NCI-H146 (cell line): ENCODE measurements at places on chromosomes 4 and X.
A peak's percentile ranks its signal among the peaks of the same experiment; 100 is the strongest.

- DNase-seq: no peak
Measured at GRCh38 chrX:11960031-11960430, 178.2 kb upstream of the FRMPD4 start.

DNA sequence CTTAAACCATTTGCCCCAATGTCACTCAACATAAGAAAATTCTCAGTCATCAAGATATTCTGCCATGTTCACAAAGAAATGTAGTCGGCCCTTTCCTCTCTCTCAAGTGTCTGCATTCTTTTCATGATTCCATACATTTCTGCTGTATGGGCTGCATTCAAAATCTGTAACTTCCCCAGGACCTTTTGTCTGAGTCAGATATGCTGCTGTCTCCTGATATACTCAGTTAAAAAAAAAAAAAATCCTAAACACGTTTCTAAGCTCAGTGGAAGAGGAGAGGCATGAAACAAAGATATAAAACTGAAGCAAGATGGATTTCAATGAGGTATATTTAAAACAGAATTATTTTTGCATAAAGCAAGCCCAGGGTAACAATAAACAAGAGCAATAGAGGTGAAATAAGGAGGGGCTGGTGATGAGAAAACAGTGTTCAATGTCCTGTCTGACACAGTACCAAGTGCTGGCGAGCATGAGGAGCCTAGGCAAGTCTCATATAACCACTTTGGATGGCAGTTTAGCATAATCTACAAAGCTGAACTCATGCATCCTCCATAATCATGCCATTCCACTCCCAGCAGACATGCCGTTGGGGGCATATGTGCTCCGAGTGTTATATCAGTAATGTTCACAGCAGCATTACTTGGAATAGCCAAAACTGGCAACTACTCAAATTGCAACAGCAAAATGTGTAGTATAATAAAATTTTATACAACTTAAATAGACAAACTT is 76.7 kb downstream of the MANBA start:
- no peak for DNase-seq

GRCh38 chr4:107900067-107900466 is 31.3 kb upstream of the CYP2U1 start:
- DNase-seq: no peak

DNA sequence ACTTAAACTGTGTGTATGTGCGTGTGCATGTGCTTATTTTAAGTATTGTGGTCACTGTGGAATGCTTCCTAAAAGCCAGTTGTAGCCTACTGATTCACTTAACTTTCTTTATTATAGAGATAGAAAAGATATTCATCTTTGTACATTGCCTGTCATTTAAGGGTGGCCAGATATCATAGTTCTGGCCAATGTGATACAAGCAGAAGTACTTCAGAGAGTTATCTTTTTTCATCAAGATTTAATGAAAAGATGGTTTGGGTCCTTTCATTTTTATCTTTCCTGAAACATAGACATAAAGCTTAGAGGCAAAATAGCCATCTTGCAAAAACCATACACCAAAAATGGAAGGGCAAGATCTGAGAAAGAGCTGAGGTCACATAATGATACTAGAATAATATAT is 744.7 kb upstream of the ADGRL3 start:
- DNase-seq: no peak

DNA sequence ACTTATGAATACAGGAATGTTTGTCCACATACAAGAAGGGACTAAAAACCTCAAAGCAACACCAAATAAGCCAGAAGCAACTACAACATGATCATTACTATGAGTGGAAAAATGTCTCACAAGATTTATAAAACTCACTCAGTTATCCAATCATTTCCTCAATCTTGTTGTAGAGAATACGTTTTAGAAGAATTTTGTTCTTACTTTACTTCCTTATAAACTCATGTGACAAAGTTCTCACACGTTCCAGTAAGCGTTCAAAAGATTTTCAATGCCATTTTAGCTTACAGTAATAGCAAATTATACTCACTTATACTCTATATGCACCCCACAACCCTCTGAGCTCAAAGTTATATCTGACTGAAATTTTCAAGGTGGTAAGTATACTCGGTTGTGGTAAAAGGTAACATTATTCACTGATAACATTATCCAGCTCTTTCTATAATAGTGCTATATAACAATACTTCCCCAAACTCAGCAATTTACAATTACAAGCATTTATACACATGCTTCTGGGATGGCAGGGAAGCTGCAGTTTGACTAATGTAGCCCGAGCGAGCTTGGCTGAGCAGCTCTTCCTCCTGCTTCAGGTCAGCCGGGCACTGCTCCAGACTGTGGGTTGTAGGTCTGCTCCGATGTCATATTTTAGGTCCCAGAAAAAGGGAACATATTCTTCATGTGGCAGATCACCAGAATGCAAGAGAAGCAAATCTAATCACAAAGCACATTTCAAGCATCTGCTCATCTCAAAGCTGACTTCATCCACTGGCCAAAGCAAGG is 226.3 kb downstream of the RCHY1 start:
- DNase-seq: no peak

- no peak for DNase-seq
Measured at GRCh38 chr4:8907596-8908205, 36.1 kb upstream of the HMX1 start.

DNA sequence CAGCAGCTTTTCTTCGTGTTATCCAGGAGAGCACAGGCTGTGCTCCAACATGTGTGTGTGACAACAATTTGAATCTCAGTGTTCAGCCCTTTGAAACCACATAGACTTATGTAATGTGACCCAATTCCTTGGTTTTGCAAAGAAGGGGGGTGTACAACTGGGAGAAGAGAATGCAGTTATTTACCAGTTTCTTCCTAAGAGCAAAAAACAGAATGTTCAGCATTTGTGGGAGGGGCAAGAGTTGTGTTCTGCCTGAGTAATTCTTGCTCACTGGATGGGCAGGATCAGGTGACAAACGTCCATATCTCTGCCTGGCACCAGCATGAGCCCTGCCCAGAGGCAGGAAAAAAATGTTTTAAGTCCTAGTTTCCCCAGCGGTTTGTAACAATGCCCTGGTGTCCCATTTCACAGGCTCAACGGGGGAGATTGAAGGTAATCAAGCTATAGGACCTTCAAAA is 72.0 kb downstream of the PRPS1 start:
- no peak for DNase-seq

DNA sequence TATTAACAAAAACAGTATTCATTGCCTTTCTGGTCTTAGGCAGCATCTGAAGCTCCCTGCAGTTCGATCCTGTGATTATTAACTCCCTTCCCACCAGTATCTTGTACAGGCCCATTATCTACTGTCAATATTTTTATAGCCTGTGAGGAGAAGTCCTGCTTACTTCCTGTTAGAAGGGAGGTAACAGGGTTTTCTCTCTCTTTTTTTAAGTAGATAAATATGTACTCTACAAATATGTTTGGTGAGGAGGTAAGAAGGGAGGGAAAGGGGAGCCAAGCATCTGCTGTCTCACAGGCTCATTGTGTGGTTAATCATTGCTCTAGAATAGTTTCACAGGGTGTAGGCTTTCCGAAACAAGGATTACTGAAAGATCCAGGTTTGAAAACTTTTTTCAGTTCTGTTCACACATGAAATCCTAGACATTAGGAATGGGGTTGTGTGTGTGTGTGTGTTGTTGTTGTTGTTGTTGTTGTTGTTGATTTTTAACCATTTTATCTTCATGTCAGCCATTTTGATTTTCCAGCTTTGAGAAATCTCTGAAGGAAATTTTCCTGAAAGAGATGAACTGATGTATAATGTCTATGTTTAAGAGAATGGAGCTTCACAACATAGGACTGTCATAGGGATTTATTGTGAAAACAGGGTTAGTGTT is 14.2 kb downstream of the ATOH1 start:
- DNase-seq: no peak

GRCh38 chrX:120274958-120275357 is 24.3 kb downstream of the ZBTB33 start:
- DNase-seq: no peak

GRCh38 chr4:28001698-28002097 is 1141.1 kb downstream of the STIM2 start:
- DNase-seq: no peak

GRCh38 chr4:14883166-14883565 is 119.1 kb upstream of the CPEB2 start:
- DNase-seq: no peak

DNA sequence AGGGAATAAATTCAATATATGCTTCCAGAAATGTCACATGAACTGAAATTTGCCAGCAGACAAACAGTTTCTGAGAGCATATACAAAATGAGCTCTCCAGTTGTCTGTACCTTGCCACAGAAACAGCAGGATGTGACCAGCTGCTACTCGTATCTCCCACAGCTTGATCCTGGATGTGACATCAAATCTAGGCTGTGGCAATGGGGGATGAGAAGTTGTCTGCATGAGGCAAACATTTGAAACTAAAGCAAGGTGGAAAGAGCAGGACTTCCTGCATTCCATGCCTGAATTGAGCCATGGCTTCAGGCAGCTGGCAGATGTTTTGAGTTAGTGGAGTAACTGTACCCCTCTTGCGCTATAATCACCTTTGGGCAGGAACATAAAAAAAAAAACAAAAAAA is 1724.0 kb downstream of the RPA4 start:
- DNase-seq: peak; percentile 27

- DNase-seq: no peak
Measured at GRCh38 chr4:2781911-2782310, 11.0 kb upstream of the SH3BP2 start.

DNA sequence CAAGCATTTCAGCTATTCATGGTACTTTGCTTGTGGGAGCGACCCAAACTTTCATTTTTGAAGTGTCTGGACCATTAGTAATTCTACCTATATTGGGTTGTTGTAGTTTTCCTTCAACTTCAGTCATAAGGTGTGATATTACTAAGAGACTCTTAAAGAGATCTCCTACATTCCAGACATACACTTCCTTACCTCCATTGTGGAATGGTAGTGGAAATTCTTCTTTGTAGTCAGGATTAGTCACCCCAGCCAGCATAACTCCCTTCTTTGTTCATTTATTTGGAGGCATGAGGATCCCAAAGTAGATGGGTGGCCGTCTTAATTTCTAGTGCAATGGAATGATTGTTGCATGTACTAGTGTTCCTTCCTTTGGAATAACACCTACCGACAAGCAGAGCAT is 991.4 kb downstream of the ARAP2 start:
- no peak for DNase-seq

- no peak for DNase-seq
Measured at GRCh38 chr4:833731-834367, 7.9 kb upstream of the CPLX1 start.

GRCh38 chr4:25058796-25059195 is 28.1 kb upstream of the LGI2 start:
- DNase-seq: peak; percentile 23

GRCh38 chrX:110436523-110436922 is 77.9 kb downstream of the RTL9 start:
- no peak for DNase-seq

- no peak for DNase-seq
Measured at GRCh38 chr4:89715631-89716030, 121.3 kb downstream of the SNCA start.

GRCh38 chr4:1591107-1591506 is 93.0 kb downstream of the FAM53A start:
- no peak for DNase-seq

DNA sequence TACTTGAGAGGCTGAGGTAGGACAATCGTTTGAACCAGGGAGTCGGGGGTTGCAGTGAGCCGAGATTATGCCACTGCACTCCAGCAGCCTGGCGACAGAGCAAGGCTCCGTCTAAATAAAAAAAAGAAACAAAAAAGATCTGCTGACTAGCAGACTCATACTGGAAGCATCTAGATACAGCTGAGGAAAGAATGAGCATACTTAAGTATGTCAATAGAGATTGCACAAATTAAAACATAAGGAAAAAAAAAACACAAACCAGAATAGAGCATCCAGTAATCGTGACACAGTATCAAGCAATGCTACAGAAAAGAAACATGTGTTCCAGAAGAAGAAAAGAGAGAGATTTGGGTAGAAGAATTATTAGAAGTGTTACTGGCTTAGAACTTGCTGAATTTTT is 105.5 kb upstream of the SPOCK3 start:
- no peak for DNase-seq

GRCh38 chr4:152273343-152273742 is 262.5 kb downstream of the FBXW7 start:
- no peak for DNase-seq

DNA sequence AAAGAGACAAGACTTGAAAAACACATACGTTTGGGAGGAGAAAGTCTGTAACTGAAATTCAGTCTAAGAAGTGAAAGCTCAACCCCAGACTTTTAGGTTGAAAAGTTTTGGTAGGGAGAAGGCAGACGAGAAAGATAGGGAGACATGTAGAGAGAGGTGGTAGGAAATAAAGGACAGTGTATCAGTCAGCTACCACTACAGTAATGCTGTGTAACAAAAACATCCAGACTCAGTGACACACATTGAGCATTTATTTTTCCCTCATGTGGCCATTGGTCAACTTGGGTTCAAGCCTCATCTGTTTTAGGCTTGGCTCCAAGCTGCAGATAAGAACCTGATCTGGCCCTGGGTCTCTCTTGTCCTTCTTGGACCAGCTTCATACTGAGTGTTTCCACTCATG is 26.9 kb downstream of the CCKAR start:
- no peak for DNase-seq

DNA sequence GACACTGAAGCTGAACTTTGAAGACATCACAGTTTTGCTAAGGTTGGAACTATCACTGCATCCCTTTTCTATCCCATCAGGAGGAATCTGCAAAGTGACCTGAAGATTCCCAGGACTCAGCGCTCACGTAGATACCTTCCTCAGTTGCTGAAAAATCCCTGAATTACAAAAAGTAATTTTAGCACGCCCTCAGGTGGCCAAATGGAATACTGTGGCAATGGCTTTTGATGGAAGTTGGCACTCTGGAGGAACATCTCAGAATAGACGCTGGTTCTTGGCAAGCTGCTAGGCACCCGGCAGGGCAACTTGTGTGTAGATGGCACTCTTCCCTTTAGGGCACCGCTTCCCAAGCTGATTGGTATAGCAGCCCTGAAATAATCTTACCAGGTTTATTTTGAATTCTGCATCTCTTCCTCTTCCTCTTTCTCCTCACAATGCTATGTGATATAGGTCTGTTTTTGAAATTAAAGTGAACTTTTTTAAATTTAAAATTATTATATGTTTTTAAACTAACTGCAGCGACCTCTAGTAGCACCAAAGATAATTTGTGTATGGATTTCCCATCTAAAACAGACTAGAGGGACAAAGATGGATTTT is 16.3 kb upstream of the ESX1 start:
- DNase-seq: peak; percentile 0

DNA sequence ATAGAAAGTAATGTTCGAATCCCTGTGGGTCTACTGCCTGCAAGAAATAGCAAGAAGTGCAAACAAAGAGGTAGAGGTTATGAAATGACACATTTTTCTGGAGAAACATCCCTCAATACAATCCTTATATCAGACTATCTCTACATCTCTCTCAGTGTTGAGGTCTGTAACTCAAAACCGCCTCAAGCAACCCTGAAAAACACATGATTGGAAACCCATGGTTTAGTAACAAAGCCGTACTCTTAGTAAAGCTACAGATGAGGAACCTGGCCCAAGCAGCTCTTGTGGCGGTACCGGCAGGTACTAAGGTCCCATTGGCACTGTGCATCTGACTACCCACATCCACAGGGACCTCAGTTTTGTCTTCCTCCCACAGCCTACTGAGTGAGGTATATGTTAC is 53.9 kb downstream of the IRF2 start:
- DNase-seq: no peak

GRCh38 chrX:150196285-150196684 is 166.8 kb upstream of the MAMLD1 start:
- no peak for DNase-seq

- DNase-seq: no peak
Measured at GRCh38 chr4:84799318-84799717, 167.2 kb downstream of the WDFY3 start.
